ENCODE measurements at places on chromosomes 1 and 21.

DNA sequence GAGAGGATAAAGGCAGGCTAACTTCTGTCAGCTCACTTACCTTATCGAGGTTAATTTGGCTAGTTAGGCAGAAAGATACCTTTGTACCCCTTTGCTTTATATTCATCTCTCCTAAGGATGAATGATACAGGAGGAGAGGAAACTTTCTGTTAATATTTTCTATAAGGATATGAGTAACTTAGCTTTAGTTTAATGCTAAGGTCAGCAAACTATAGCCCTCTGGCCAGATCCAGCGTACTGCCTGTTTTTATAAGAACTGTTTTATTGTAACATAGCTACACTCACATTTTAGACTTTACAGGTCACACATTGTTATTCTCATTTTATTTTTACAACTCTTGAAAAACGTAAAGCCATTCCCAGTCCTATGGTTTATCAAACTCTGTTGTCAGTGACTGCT, 18.1 kb downstream of the DHX9 start:
- DNase-seq: no peak

GRCh38 chr21:30408782-30409494, 13.1 kb downstream of the KRTAP13-1 start:
- DNase-seq: peak; percentile 75

DNA sequence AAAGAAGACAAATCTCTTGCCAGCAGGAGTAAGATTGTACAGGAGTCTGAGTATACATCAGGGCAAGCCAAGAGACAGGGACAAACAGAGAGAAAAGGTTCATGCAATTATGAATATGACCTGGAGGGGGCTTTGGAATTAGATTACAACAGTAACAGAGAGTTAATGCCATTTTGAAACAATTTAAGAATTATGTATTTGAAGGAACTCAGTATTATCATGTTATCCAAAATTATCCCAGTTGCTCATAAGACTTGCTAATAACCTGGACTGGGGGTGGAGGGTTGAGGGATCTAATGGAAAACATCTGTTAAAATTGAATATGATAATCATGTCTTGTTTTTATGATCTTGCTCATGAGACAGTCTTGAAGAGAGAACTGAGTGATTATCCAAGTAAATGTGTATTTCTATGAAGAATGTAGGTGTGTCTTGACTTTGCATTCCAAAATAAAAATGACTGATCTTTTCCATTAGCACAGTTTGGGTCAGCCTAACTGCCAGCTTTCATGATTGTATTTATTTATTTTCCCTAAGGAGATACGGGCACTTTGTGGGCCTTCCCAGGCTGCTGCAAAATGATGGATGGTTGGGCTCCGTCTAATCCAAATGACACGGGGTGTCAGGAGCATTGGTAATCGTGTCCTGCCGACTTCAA, 117.7 kb downstream of the ERG start:
- DNase-seq: peak; percentile 9

GRCh38 chr1:9246841-9247785, 12.5 kb downstream of the H6PD start:
- DNase-seq: no peak

DNA sequence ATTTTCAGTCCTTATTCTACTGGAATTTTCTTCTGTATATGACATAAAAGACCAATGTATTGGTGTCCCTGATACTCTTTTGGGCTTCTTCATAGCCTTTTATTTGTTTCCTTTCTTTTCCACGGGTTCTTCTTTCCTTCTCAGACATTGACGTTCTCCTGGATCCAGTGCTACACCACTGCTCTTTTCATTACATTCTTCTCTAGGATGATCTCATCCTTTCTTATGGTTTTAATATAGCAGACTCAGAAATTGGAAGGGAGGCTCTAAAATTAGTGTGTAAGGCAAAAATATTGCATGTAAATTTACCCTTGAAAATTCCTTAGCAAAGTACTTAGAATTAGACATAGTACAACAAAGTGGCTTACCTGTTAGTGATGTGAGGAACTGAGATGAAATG, 65.3 kb downstream of the SELENOF start:
- DNase-seq: no peak

GRCh38 chr1:194378517-194378916, 1192.1 kb upstream of the B3GALT2 start:
- DNase-seq: no peak

GRCh38 chr1:208211921-208212843, 32.0 kb downstream of the PLXNA2 start:
- DNase-seq: no peak

- DNase-seq: no peak
Measured at GRCh38 chr1:172338295-172338735, 82.2 kb upstream of the C1orf105 start.

GRCh38 chr1:24683713-24684162, 40.6 kb downstream of the SRRM1 start:
- DNase-seq: peak; percentile 99

DNA sequence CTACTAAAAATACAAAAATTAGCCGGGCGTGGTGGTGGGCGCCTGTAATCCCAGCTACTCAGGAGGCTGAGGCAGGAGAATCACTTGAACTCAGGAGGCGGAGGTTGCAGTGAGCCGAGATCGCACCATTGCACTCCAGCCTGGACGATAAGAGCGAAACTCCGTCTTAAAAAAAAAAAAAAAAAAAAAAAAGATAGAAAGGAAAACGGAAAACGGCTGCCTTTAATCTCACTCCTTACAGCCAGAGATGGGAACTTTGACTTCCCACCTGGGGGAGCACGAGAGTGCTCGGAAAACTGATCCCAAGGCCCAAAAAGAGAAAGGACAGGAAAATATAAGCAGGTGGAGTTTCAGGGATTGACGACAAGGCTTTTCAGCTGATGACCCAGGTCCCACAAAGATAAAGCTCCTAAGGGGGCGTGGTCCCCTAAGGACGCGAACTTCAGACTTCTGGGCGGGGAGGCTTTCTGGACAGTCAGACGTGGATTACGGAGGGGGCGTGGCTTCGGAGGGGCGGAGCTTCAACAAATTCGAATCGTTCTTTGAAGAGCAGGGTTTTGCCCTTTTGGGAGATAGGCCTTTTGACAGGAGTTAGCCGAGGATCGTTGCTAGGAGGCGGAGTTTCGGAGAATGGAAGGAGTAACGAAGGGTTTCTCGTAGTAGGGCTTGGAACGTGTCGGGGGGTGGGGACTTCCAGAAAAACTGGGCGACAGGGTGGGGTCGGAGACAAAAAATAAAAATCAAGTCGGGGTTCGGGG, 958 bp upstream of the CKS1B start:
- DNase-seq: peak; percentile 97

DNA sequence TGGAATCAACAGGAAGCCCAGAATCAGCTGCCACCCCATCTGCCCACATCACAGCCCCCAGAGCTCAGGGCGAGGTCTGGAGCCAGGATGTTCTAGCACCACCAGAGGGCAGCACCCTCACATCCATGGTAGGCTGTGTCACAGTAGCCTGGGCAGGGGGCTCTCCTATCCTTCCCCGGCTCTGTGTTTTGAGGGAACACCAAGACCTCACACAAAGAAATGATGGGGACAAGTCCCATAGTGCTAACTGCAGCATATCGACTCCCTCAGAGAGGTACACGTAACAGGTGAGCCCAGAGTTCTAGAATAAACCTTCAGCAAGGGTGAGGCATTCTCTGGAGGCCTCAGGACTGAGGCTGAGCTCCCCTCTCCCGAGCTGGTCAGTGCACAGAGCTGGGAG, 2.3 kb upstream of the KCNC4 start:
- DNase-seq: no peak

DNA sequence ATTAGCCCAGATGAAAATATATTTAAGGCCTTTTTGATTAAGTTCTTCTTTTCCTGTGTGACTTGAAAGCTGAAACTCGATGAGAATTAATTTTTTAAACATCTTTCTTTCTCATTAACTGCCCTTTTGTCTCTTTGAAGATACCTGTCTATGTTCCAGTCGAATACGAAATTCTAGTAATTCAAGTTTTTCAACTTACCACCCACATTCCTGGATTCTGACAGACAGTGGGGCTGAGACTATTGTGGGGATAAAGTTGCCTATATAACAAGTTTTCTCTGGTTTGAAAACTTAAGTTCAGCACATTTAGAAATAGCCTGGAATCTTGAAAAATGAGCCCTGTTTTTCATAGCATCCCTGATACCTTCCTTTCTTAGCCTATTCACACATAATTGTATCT, 114.6 kb downstream of the NTNG1 start:
- DNase-seq: no peak

- no peak for DNase-seq
Measured at GRCh38 chr1:31416101-31416736, 3.2 kb downstream of the SERINC2 start.

DNA sequence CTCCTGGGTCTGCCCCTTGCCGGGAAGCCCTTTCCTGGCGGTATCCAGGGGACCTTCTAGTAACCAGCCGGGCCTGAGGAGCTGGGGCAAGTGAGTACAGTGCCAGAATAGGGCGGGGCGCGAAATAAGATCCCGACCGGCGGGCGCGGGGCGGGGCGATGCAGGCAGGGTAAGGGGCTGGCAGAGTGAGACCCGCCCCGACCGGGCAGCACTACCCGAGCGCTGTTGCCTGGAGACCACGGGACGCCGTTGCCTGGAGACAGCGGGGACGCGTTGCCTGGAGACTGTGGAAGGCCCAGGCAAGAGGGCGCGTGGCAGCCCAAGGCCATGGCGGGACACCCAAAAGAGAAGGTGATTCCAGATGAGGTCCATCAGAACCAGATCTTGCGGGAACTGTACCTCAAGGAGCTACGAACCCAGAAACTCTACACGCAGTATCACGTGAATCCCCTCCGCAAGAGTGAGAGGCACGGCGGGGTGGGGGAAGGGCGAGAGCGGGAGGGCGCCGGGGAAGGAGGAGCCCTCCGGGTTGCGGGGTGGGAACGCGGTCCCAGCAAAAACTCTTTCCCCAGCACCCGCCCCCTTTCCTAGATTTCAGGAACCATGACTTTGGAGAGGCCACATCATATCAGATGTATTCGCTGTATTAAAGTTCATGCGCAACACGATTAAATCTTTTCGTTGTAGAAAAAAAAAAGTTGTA, 24.3 kb downstream of the EBNA1BP2 start:
- peak; percentile 71 for DNase-seq

GRCh38 chr21:26508903-26509302, 64.2 kb downstream of the CYYR1 start:
- no peak for DNase-seq

Data from NCI-H226 (cell line).